ENCODE measurements at places on chromosomes 11 and 22. TPM values are rescaled to one million over a fixed set of nuclear protein-coding genes. Genes with fewer than 3 reads are reported as not detected.

DNA sequence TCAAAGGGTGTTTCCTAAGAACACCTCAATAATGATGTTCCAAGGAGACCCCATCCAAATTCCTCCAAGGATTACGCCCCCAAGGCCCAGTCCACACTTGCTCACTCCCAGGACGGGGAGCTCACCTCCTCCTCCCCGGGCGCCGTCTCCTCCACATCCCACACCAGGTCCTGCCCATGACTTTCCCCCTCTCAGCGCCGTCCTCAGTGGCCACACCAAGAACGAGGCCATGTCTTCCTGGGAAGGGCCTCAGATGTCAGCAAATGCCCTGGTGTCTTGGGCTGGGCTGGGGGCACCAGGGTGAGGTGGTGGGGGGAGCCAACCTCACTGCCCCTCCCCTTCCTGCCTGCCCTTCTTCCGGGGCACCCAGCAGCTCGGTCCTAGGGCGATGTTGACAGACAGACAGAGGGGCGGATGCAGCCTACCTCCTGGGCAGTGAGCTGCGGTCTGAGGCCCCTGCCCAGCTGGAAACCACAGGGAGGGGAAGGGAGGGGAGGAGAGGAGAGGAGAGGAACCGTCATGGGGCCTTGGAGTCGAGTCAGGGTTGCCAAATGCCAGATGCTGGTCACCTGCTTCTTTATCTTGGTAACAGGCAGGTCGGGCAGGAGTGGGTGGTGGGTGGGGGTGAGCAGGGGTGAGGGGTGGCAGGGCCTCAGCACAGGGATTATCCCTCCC, at the start of the genes C11orf21 and TSPAN32:
C11orf21 (minus strand) TSS at position 288 of the 675 bp plus-strand sequence; CDS start at position 178, 110 bp downstream.
TSPAN32 (plus strand) TSS at position 383 of the 675 bp plus-strand sequence; CDS start at position 520, 137 bp downstream.
- no peak for DNase-seq

DNA sequence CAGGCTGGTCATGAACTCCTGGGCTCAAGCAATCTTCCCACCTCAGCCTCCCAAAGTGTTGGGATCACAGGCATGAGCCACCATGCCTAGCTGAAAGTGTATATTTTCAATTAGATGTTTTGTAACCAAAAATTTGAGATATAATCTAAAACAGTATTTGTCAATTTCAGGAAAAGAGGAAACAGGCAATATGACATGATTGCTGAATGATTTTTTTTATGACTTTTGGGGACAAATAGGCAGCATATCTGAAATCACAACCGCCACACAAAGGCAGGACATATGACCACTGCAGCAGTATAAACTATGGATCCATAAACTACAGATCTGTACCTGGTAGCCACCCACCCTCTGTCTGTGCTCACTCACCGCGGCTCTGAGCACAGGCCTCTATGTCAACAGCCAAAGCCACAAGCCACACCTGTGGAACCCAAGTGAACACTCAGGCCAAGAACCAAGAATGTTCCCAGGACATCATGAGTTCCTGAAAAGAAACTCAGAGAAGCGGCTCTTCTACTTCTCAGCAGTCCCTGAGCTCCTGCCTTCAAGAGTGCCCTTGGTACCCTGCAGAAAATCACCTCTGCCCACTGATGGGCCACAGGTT, 22.5 kb downstream of the PISD start:
- no peak for DNase-seq

DNA sequence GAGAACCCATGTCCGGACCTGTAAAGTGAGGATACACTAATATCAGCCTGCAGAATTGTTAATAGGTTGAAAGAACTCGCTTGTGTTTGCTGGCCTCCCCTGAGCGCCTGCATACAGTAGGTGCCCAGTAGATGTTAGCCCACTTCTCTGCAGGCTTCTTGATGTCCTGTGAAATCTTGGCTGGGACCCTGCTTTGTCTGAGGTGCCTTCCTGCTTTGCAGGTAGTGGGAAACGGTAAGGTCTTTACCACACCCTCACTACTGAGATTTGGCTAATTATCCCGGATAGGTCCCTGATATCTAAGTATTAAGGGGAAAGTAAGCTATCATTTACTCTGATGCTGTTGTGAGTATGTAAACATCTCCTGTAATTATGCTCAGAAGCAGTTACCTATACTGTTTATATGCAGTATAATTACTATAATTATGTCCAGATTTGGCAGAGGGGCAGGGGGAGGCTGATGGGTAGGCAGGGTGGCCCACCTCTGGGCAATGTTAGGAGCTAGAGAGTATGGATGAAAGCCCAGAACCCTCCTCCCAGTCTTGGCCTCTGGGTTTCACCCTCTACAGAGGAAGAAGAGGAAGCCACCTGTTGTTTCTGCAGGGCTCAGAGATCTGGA, 1.2 kb upstream of the ARRB1 start:
- no peak for DNase-seq

DNA sequence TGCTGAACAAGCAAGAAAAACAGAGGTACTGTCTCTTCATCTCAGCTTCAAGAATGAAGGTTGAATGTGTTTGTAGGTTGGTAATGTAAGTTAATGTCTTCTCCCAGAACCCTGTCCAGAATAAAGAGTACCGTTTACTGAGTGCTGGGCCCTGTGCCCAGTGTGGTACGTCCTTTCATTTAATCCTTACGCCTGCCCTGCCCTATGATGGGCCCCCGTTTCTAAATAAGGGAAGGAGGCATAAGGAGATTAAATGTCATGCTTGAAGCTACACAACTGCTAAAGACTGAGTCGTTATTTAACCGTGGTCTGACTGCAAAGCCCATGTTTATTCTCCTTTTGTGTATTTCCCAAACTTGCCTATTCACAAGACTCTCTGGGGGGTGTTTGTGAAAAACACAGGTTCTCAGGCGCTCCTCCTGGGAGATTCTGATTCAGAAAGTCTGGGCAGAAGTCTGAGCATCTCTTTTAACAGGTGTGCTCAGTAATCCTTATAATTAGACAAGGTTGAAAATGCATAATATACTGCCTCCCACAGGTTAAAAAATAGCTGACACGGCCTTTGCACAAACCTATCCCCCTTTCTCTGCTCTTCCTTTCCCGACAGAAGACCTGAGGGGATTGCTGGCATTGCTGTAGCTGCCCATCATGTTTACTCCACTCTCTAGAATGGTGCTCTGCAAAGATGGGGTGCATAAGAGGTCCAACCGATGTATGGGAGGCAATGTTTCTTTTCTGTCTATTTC, 56.3 kb upstream of the ZBTB44 start:
- DNase-seq, result no peak

DNA sequence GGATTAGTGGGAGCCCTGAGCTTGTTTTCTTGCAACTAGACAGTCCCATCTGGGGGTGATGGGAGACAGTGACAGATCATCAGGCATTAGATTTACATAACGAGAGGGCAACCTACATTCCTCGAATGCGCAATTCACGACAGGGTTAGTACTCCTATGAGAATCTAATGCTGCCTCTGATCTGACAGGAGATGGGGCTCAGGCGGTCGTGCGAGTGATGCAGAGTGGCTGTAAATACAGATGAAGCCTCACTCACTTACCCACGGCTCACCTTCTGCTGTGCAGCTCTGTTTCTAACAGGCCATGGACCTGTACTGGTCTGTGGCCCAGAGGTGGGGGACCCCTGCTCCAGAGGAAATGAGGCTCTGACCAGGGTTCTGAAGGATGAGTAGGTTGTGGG, 125.5 kb downstream of the FBXO7 start:
- DNase-seq, result no peak

GRCh38 chr11:34158661-34159060, 53.2 kb downstream of the NAT10 start:
- no peak for DNase-seq

DNA sequence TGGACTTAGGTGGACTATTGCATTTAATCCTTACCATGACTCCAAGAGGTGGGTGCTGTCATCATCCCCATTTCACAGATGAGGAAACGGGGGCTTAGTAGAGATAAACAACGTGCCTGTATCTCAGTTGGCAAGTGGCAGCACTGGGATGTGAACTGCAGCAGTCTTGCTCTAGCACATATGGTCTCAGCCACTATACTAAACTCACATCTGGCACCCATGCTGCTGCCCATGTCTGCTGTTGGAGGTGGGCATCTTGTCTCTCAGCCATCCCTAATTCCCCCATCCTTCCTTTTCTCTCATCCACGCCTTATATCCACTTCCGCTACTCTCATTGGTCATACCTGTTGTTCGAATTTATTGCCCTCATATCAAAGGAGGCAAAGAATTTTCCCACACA, 3.8 kb downstream of the PRG3 start:
- DNase-seq, result no peak

- DNase-seq, result no peak
Observed at GRCh38 chr11:9530020-9530621, 43.3 kb upstream of the WEE1 start.

GRCh38 chr11:115644856-115645255, 140.6 kb upstream of the CADM1 start:
- no peak for DNase-seq

The TSPAN18 gene
- 56.7 TPM for polyA plus RNA-seq

The P2RX3 gene
- polyA plus RNA-seq, result 0.69 TPM

The MYBPC3 gene
- polyA plus RNA-seq, result 0.12 TPM

All from right renal pelvis (tissue), 4 donors.